ENCODE measurements at places on chromosomes 2 and 18.

DNA sequence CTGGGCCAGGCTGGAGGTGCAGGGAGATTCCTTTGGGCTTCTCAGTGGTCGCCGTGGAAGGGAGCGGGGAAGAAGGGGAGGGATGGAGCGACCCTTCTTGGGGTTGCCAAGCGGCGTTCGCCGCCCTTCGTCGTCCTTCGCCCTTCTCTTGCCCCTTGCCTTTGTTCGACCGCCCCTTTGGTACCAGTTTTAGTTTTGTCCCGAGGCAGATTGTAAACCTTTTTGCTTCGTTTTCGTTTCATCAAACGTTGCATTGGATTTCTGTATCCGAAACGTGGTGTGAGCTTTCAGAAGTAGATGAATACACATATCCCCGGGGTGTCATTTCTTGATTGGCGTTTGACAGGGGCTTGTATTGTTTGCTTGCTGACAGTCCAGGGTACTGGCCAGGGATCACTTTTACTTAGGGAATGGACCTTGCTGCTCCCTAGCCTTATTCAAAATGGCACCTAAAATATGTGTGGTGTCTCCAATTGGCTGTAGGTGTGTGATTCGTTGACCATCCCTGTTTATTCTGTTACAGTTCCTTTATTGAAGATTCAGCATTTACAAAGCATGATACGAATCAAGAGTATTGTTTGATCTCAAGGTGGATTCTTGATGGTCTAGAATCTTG, 788 bp downstream of the USP14 start:
- DNase-seq: no peak

DNA sequence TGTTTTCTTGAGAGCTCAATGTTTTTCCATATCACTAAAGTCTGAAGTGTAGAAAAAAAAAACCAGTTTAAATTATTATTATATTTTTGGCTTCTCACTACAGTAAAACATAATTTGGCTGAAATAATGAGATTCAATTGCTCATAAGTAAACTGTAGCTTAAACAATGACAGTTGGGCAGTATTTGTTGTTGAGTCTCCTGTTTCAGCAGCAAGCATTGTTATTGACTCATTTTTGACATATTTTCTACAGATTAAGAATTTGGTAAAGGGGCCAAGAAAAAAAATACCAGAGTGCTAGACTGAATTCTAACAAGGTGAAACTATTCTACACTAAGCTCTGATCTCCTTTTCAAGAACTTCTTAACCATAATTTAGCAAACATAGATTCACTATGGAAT, 2070.4 kb upstream of the CELF4 start:
- DNase-seq: no peak

DNA sequence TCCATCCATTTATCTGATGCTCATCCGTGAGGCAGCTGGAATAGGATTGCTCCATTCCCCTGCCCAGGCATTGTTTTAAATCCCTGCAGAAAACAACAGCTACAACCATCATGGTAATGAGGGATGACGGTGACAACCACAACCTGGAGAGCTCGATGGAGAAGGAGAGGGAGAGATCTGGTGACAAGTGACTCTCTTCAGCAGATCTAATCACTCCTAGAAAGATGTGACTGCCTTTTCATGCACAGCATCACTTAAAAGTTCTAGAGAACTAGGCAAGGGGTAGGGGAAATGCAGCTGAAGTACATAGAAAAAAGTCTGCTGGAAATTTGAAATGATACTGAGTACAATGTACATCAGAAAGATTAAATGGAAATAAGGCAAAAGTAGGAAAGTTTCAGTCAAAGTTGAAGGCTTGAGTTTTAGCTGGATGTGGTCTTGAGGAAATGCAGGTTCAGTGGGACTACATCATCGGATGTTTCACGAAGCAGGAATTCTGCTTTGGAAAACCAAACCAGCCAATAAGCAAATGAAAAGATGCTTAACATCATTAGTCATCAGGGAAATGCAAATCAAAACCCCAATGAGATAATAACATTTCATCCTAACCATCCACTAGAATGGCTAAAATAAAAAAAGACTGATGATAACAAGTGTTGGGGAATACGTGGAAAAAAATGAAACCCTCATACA, 6.8 kb upstream of the ARHGAP25 start:
- no peak for DNase-seq

DNA sequence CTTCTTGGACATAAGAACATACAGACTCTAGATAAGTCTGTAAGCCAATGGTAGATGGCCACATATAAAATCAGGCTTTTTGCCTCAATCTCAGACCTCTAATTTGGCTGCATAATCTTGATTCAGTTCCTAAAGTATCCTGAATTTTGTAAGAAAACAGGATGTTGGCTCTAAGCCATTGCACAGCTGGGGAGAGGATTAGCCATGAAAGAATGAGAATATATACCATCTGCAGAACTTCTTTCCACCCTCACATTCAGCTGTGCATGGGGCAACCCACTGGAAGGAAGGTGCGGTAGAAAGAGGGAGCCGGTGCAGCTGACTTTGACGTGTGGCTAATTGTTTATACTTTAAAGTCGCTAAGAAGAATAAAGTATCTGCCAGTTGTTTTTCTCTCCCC, 1061.6 kb upstream of the FAM98A start:
- DNase-seq: no peak

- no peak for DNase-seq
Observed at GRCh38 chr2:101967826-101968513, 23.8 kb upstream of the IL1R2 start.

- DNase-seq: no peak
Observed at GRCh38 chr18:23038712-23039111, 96.6 kb upstream of the CABLES1 start.
